ENCODE measurements at places on chromosomes 12 and 14. TPM values are rescaled to one million over a fixed set of nuclear protein-coding genes. Genes with fewer than 3 reads are reported as not detected.

- no peak for DNase-seq
- H3K27ac ChIP-seq: peak overlapping the region; percentile 90
- no peaks in the 10 kb centered on the region for H3K27me3 ChIP-seq
These were observed 11.4 kb downstream of the INF2 start for GRCh38 chr14:104700747-104701217.

- H3K4me3 ChIP-seq: no peak overlapping the region
- no peaks in the 10 kb centered on the region for H3K36me3 ChIP-seq
- no peaks in the 10 kb centered on the region for H3K27me3 ChIP-seq
- no peak overlapping the region for H3K27ac ChIP-seq
These were observed 15.5 kb downstream of the MANSC1 start for GRCh38 chr12:12334367-12335040.

GRCh38 chr14:96096639-96097610 lies 57.8 kb downstream of the C14orf132 start:
- H3K4me1 ChIP-seq: peaks cover 3% of the 10 kb centered on the region
- peaks cover 47% of the 10 kb centered on the region for H3K27me3 ChIP-seq
- H3K4me3 ChIP-seq: no peak overlapping the region
- no peak overlapping the region for H3K27ac ChIP-seq

GRCh38 chr12:25553098-25553497 lies at the start of gene LMNTD1:
Gene LMNTD1, minus strand, starts transcription at chr12:25553283. Its CDS starts 324 bp downstream, at chr12:25552959.
- H3K36me3 ChIP-seq: no peaks in the 10 kb centered on the region
- no peaks in the 10 kb centered on the region for H3K4me1 ChIP-seq
- H3K4me3 ChIP-seq: no peak within 1 kb of the TSS
- DNase-seq: no peak
- no peak within 1 kb of the TSS for H3K27ac ChIP-seq

DNA sequence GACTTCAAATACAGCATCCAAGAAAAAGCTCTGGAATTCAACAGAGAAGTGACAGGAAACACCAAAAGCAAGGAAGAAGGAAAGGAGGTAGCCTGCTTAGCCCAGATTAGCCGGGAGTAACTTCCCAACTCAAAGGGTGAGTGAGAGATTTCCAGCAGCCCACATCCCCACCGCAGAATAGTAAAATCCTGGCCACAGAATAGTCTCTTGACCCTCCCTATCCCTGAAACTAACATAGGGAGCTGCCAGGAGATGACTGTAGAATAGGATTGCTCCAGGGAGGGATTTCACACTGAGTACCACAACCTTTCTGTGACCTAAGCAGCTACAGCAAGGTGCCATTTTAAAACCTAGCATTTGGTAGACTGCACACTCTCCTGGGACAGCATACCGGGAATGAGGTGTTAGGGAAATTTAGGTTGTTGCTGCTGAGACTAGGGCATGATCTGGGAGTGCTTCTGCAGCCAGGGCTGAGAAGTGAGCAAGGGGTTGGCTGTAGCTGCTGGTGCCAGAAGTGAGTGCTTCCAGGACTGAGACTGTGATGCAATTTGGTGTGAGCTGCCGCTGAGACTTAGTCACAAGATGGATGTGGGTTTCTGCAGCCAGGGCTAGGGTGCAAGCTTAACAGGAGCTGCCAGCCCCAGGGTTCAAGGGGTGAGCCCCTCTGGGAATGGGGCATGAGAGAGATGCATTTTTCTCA lies 66.0 kb downstream of the TMTC3 start:
- DNase-seq: no peak
- no peak overlapping the region for H3K4me3 ChIP-seq
- H3K27ac ChIP-seq: no peak overlapping the region
- no peaks in the 10 kb centered on the region for H3K4me1 ChIP-seq

DNA sequence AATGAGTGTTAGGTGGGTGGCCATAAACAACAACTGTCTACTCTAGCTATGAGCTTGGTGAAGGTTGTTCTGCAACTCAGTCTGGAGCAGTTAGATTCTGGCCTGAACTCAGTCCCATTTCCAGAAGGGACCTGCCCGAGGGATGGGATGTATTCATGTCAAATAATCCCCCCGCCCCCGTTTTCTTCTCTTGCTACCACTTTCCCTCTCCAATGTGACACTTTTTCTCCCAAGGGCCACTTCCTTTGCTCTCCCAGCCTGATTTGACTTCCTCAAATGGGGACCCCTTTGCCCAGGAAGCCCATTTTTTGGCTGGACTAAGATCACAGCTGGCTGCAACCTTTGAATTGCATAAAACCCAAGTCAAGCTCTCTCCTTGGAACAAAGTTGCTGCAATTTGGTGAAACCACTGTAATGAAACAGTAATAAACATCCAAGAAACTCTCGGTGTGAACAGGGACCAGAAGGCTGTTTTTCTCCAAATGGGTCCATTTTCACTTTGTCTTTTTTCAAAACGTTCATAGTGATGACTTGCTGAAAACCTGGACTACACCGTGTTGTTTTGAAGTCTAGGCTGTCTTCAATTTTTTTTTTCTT lies 137.2 kb upstream of the GSC start:
- H3K4me3 ChIP-seq: no peak overlapping the region
- no peak for DNase-seq
- no peaks in the 10 kb centered on the region for H3K27me3 ChIP-seq
- H3K4me1 ChIP-seq: no peaks in the 10 kb centered on the region
- H3K27ac ChIP-seq: no peak overlapping the region

GRCh38 chr12:11723993-11724392 lies 74.5 kb downstream of the ETV6 start:
- H3K4me3 ChIP-seq: no peak overlapping the region
- H3K27ac ChIP-seq: no peak overlapping the region
- no peaks in the 10 kb centered on the region for H3K36me3 ChIP-seq
- no peak for DNase-seq
- H3K27me3 ChIP-seq: no peaks in the 10 kb centered on the region

DNA sequence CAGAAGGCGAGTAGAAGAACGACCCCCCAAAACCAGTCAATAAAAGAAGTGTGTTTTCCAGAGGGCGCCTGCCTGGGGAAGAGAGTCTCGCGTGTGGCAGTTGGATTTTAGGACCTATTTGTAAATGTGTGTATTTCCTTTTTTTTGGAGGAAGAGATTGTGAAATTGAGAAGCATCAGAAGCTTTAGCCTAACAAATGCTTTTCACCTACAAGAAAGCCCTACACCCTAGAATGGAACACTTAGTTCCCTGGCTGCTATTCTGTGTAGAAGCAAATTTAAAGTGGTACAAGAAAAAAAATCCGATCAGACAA lies 1.3 kb downstream of the RCOR1 start:
- peaks cover 2% of the 10 kb centered on the region for H3K36me3 ChIP-seq
- peak overlapping the region; percentile 99 for H3K27ac ChIP-seq
- H3K27me3 ChIP-seq: no peaks in the 10 kb centered on the region
- peak overlapping the region; percentile 91 for H3K4me3 ChIP-seq
- peaks cover 34% of the 10 kb centered on the region for H3K4me1 ChIP-seq

DNA sequence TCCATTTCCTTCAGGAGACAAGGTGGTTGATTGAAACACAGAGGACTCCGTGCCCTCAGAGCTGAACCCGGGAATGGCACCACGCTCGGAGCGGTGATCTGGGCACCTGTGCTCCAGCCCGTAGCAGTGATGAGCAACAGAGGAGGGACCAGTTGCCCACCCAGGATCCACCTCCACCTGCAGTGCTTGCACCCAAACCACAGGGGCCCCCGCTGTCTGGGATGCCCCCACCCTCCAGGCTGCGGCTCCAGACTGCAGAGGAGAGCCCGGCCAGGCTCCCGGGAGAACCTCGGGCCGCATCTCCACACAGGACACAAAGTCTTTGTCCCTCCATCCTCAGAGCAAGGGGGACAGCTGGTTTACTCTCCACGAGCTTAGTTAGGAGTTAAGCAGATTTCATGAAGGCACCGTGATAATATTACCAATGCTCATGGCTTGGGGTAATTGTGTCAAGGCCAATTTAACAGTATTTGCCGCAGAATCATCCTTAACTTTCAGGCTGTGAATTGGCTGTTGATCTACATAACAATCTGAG lies 100.6 kb downstream of the TNFAIP2 start:
- peaks cover 41% of the 10 kb centered on the region for H3K27me3 ChIP-seq
- no peak for DNase-seq
- no peak overlapping the region for H3K4me3 ChIP-seq
- H3K27ac ChIP-seq: no peak overlapping the region
- H3K4me1 ChIP-seq: peaks cover 9% of the 10 kb centered on the region

- no peak overlapping the region for H3K27ac ChIP-seq
- H3K4me3 ChIP-seq: no peak overlapping the region
- peak; percentile 46 for DNase-seq
- no peaks in the 10 kb centered on the region for H3K36me3 ChIP-seq
- peaks cover 2% of the 10 kb centered on the region for H3K4me1 ChIP-seq
These were observed 55.3 kb downstream of the RIN3 start for GRCh38 chr14:92568621-92569479.

DNA sequence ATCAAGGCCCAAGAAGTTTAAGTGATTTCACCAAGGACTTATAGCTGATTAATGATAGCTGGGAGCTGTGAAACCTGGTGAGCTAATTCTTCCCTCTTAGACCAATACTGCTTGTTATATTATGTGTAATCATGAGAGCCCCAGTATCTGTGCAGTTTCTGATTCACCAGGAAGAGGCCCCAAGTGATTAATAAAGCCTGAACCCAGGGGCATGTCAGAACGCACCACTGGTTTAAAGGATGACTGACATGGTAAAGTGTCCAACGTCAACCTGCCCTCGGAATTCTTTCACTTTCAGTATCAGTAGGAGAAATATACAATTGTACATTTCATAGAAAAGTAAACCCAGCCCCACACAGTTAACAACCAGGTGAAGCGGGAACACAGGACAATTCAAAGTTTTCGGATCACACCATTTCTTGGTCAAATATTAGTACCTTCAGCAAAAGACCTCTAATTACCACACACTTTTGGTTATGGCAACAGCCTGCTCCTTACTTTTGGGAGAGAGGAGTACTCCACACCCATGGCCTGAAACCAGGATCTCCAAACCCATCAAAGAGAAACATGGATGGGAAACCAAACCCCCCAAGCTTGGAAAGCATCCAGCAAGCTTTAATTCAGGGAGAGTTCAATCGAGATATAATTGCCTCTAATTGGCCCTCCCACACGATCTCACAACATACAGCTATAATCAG lies 28.5 kb downstream of the TMCC3 start:
- peaks cover 29% of the 10 kb centered on the region for H3K4me1 ChIP-seq
- peak overlapping the region; percentile 56 for H3K27ac ChIP-seq
- DNase-seq: no peak
- H3K36me3 ChIP-seq: no peaks in the 10 kb centered on the region
- no peaks in the 10 kb centered on the region for H3K27me3 ChIP-seq

DNA sequence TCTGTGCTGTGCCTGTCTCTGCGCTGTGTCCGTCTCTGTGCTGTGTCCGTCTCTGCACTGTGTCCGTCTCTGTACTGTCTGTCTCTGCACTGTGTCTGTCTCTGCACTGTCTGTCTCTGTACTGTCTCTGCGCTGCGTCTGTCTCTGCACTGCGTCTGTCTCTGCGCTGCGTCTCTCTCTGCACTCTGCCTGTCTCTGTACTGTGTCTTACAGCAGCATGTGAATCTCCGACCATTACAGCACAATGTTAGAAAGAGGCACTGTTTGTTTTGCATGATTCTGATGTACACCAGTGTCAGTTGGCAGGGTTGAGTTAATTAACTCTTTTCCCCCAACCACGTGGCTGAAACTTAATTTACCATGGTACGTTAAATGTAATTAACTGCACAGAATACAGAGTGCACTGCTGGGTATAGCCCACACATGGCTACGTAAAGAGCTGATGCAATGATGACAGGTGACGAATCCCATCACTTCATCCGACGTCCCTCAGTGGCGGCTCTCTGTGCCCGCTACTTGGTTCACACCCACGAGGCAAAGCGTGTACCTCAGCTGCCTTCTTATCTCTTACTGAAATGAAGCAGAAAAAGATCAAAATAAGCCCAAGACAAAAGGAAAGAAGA lies 127.7 kb upstream of the SFSWAP start:
- H3K27me3 ChIP-seq: peaks cover 40% of the 10 kb centered on the region
- H3K27ac ChIP-seq: no peak overlapping the region
- no peak overlapping the region for H3K4me3 ChIP-seq
- H3K36me3 ChIP-seq: no peaks in the 10 kb centered on the region
- no peaks in the 10 kb centered on the region for H3K4me1 ChIP-seq

- H3K4me3 ChIP-seq: no peak overlapping the region
- no peak overlapping the region for H3K27ac ChIP-seq
- H3K27me3 ChIP-seq: no peaks in the 10 kb centered on the region
- H3K4me1 ChIP-seq: no peaks in the 10 kb centered on the region
- no peaks in the 10 kb centered on the region for H3K36me3 ChIP-seq
These were observed 550.9 kb downstream of the BCL11B start for GRCh38 chr14:98721061-98721460.

The CLEC4A gene
- polyA plus RNA-seq: 2.5 TPM

The ADGRD1 gene
- 35.0 TPM for polyA plus RNA-seq

The MRPS35 gene
- polyA plus RNA-seq: 27.3 TPM

The FGF23 gene
- 0.01 TPM for polyA plus RNA-seq

The MUCL1 gene
- polyA plus RNA-seq: not detected

The DTX1 gene
- 1.0 TPM for polyA plus RNA-seq

The LUM gene
- polyA plus RNA-seq: 26.8 TPM

Measured in heart right ventricle (tissue), 16 donors.